ENCODE measurements at places on chromosomes 16 and 17.

GRCh38 chr17:81526662-81527571 lies 1.3 kb upstream of the FSCN2 start:
- DNase-seq = no peak

DNA sequence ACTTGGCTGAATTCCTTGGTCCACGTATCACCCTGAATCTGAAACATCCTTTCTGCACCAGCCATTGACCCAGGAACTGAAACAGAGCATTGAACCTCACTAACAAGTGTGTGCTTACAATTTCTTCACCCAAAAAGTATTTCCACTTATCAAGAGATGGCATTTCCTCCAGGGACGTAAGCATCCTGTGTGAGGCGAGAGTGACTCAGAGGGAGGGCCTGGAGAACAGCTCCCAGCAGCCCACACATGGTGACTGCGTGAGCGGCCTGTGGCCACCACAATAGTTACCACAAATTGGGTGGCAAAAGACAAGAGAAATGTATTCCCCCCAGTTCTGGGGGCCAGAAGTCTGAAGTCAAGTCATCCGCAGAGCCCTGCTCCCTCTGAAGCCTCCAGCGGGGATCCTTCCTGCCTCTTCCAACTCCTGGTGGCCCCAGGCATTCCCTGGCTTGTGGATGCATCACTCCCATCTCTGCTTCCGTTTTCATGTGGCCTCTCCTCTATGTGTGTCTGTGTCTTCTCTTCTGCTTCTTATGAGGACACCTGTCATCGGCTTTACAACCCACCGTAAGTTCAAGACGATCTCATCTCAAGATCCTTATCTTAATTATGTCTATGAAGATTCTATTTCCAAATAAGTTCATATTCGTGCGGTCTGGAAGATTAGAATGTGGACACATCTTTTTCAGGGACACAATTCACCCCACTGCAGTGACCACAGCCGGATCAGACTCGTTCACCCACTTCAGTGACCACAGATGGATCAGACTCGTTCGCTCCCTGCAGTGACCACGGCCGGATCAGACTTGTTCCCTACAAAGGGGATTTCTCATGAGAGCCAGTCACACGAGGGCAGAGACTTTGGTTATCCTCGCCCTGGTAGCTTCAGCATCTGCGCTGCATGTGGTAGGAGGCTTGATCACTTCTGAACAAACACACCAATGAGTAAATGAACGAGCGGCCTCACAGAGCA lies 122.6 kb upstream of the FOXF1 start:
- DNase-seq = peak; percentile 97

GRCh38 chr17:50832864-50833381 lies 2.5 kb upstream of the WFIKKN2 start:
- DNase-seq = no peak

DNA sequence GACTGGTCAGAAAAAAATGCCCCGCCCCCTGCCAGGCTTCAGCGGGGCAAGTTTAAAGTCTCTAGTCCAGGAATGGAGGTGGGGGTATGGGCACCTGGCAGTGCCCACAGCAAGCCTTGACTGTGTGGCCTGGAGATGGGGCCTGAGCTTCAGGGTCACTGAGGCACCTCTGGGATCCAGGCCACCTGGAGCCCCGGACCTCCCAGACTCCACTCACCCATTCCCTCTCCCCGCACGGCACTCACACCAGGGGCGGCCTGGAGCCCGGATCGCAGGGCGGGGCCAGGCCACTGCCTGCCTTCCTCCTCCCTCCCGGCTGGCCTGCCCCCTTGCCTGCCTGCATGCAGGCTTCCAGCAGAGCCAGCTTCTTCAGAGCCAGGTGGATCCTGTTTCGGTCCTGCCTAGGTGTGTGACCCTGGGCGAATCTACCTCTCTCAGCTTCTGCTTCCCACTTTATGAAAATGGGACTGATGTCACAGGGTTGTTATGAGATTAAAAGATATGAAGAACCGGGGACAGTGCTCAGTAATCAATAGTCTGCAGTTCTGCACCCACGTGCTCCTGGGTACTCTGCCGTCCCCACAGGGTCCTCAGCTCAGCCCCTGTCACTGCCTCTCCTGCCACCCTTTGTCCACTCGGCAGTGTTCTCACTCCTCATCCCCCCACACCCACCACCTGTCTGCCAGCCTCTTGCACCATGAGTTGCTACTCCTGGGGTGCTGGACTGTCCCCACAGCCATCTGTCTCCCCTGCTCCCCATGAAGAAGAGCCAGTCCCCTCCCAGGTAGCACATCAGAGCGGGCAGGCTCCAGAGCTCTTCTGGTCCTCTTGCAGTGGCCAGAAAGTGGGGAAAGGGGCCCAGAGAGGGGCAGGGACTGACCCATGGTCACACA lies 1.2 kb upstream of the TCAP start:
- DNase-seq = peak; percentile 68

DNA sequence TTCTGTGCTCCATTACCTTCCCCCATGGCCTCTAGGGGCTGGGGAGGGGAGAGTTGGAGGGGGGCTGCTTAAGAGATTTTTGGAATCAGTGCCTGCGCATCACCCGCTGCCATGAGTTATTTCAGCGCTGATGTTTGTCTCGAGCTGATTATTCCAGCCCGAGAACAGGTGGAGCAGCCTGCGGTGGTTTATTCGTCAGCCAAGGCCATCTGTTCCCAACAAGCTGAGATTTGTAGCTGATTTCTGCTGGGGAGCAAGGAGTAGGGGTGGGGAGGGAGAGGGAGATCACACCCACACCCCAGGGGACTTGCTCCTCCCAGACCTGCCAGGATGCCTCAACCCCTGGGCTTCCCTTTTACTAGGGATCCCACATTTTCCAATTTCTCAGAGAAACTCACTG lies 23.1 kb downstream of the PIPOX start:
- no peak for DNase-seq
